ENCODE measurements at places on chromosomes 2 and 18.

DNA sequence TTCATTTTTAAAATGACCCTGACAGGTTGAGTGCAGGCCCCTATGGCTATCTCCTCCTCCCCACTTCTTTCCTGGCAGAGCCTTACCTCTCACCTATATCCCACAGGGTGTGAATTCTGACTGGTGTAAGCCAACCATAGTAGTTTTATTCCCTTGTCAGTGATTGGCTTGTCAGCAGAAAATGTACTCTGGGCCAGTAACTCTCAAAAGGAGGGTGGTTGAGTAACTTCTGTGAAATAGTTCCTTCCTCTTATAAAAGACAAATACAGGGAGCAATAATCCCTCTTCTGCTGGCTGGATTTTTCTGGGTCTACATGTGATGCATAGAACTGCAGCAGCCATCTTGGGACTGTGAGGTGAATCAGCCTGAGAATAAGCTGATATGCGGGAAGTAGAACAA lies 83.4 kb downstream of the RAPH1 start:
- DNase-seq = no peak

DNA sequence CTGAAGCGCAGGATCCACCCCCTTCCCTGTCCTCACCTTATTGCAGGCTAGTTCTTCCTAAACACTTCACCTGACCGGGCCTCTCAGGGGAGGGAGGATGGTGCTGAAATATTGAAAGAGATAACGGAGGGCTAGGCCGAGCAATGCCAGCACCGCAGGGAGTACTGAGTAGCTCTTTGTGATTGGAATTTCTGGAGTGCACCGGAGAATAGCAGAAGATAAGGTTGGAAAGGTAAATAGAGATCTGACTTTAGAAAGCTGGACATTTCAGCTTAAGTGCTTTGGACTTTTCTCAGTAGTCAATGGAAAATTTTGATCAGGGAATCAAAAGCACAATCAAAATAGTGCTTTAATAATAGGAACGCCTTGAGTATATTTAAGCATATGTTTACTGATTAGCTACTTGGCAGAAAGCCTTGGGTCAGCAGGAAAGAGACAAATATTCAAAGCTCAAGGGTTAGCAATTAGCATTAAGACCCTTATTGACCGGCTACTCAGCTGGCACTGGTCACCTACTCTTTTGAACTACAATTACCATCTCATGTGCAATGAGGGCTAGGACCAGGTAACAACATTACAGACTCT lies 142.9 kb upstream of the NDUFV2 start:
- no peak for DNase-seq

GRCh38 chr2:112156152-112156986 lies 18.2 kb downstream of the FBLN7 start:
- peak; percentile 25 for DNase-seq

- no peak for DNase-seq
Observed at GRCh38 chr2:11011359-11011758, 99.6 kb downstream of the KCNF1 start.

DNA sequence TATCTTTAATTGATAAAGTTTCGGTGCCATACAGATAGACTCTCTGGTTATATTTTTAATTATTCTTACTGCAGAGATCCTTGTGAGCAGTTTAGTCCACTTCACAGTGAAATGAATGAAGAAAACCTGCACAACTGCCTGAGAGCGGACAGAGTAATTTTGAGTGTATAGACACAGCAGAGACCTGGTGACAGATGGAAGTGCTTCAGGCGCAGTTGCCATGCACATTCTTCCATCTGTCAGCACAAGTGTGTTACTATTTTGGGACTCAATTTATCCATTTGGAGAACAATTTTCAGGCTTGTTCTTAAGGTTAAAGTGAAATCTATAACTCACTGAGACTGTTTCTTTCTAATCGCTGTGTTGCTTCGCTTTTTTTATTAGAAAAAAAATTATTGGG lies 147.8 kb upstream of the SPHKAP start:
- DNase-seq = no peak

DNA sequence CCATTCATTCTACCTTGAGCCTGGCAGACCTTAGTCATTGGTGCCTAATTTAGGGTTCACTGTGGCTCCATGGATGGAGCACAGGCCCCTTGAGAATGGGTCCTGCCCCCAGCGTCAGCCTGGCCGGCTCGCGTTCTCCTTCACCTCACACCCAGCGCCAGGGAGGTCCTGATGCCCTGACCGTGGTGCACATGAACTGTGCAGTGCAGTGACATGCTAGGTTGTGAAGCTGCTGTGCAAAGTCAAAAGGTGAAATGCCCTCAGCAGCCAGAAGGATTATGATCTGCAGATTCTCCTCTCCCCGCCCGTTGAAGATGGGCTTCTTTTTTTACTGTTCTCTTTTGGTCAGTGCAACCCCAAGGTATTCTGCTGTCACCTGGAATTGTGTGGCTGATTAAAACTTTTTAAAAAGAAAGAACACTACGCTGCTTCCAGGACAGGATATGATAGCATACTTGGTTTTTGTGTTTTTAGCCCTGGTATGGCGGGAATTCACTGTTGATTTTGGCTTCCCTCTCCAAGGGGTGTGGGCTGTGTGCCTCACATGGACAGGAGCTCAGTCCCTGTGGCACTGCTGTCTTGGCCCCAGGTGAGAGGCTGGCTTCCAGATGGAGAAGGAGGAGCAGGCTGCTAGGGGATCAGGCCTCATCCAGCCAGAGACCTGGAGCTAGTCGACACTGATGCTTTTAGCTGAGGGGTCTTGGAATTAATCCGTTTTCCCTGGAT lies 49.4 kb upstream of the MCFD2 start:
- DNase-seq = no peak

GRCh38 chr18:5238371-5238976 lies 41.4 kb upstream of the AKAIN1 start:
- DNase-seq = peak; percentile 42

DNA sequence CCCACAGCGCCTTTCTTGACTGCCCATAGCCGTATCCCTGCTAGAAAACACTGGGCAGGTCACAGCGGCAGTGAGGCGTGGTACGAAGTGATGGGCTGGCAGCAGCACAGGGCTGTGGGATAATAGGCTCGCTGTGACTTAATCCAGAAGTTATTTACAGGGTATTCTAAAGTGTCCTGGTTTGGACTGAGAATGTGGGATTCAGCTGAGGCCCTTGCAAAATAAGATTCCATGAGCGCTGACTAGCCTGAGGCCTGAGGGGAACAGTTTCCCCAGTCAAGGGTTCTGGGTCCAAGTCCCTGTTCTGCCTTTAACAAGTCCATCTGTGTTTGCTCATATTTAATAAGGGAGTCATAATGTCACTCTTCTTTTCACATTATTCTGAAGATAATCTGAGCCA lies 34.6 kb downstream of the SETBP1 start:
- DNase-seq = no peak

DNA sequence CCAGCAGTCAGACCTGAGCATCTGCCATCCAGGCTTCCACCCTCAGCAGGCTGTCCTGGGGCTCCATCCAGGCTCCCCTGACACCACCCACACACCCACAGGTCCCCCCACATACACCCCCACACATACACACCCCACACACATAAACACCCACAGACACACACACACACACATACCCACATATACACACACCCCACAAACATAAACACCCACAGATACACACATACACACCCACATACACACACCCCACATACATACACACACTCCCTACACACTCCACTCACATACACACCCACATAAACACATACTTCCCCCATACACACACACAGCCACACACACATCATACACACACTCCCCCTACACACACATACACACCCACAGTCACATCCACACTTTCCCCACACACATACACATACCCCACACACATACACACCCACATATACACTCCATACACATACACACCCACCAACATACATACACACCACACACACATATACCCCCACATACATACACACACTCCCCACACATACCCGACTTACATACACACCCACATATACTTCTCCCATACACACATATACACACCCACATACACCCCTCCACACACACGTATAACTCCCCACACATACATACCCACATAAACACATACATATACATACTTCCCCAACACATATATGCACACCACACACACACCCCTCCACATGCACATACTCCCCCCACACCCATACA lies 183.3 kb upstream of the ETAA1 start:
- DNase-seq = no peak

DNA sequence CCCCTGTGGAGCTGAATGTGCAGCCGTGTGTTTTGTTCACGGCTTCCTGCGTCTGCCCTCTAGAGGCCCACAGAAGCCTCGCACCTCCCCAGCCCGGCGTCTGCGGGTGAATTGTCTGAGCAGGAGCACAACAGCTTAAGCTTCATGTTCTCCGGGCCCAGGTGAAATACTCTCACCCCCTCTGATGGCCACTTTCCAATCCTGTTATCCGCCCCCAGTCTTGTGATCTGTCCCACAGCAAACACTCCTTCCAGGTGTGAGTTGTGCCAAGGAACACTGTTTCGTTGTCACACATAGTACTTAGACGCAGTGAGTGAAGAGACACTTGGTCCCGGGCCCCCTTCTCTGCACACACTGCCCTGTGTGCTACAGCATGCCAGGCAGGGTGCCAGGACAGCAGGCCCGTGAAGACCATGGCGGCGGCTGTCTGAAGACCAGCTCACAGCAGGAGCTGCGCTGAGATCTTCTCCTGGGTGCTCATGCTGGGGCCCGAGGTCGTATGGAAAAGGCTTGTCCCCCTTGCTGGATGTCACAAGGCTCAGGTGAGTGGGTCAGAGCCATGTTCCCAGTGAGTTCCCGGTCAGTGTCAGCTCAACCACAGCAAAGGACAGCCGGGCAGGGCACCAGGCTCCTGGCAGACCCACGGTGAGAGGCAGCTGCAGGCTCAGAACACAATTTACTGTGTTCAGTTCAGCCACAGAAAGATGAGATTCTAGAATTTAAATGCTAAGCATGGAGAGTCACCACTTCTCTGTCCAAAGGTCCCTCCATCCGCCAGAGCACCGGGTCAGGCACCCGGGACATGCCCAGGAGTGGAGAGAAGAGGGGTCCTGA lies 6.8 kb upstream of the PXDN start:
- DNase-seq = peak; percentile 52

DNA sequence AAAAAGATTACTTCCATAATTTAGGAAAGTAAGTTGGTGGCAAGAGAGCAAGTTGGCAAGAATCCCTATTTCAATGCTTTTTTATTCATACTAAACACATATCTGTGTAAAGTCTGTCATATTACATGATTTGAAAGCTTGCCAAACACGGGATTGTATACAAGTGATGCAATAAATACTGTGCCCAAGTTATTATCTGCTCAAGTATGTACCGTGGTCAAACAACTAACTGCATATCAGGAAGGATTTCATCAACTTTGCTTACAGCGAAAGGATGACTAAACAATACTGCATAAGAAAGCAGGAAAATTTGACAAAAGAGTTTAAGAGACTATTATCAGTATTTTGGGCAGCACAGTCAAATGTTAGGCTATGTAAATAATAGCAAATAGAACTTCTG lies 69.6 kb upstream of the SCN1A start:
- no peak for DNase-seq

- no peak for DNase-seq
Observed at GRCh38 chr2:64214281-64215115, 70.3 kb upstream of the PELI1 start.

GRCh38 chr2:239393941-239394340 lies 6.9 kb downstream of the HDAC4 start:
- no peak for DNase-seq

DNA sequence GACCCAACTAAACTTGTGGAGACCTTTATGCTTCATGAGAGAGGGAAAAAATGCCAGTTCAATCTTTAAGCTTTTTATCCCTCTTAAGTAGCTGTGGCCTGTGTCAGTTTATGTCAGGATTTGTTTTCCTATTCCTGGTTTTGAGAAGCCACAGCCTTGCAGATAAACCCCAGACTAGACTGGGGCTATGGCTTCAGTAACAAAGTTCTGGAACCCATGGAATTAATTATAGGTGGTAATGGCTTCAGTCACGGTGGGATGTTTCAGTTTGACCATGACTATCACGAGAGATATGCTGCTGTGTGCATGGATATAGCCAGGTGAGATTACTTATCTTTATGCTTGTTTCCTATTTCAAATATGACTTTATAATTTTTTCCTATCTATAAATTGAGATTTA lies 134.8 kb downstream of the RAPGEF4 start:
- DNase-seq = no peak

GRCh38 chr2:147037048-147037447 lies 807.8 kb upstream of the ACVR2A start:
- no peak for DNase-seq

DNA sequence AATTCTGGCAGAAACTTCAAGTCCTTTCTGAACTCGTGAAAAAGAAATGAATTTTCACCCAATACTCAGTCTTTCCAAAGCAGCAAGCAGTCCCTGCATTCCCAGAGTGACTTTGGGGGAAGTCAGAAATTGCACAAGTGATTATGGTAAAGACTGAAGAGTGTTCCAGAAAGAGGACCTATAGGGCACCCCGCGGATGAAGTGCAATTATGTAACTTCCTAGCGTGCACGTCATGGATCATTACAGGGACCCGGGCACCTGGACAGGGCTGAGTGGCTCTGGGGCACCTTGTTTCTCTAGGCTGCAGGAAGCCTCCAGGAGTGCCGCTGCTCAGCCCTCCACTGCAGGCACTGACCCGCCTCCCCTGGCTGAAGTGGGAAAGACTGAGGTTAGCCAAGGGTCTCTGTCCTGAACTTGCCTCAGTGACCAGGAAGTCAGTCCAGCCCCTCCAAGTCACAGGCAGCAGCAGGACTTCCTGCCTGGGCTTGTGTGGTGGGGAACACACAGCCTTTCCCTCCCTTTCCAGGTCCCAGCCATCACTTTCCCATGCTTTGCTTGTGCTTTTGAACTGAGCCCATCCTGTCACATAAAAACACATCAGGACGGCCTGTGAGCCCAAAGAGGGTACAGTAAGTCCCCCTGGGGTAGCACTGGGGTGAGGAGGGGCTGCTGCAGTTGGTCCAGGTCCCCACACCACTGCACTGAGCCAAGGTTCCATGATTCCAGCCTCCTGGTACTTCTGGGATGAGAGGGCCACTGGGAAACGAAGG lies 19.8 kb downstream of the TMEM185B start:
- DNase-seq = no peak

- DNase-seq = no peak
Observed at GRCh38 chr2:228432116-228432515, 250.6 kb upstream of the SPHKAP start.

DNA sequence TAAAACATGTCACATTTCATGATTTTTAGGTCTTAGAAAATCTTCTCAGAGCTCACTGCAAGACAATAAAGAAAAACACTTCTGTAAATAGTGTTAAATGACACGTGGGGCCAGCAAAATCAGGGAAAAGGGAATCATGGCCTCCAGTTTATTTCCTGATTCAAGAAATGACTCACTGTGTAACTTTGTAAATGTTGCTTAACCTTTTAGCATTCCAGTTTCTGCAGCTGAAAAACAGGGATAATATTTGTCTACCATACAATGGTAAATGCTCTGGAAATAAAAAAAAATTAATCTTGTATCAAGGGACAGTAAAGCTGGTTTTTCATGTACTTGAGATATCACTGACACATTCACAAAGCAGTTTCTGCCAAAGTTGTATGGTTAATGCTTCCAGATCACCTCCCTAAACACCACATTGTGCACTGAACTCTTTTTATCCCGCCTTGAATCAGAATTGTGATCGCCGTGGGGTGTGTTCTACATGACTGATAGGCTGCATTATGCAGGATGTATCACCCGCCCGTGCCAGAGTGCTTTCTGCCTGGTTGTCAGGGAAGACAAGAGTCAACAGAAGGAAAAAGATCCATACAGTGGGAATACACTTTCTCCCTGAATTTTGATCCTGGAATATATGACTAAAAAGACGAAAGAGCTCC lies 238.8 kb downstream of the IKZF2 start:
- DNase-seq = no peak

GRCh38 chr2:100845141-100845991 lies 25.4 kb downstream of the NPAS2 start:
- no peak for DNase-seq

GRCh38 chr18:23257137-23257536 lies 121.9 kb downstream of the CABLES1 start:
- DNase-seq = no peak

Measured in activated gamma-delta T cell treated with Interleukin-2 at 50 U/mL for 16 hours (primary cell).